Cardiac muscle cell (in vitro differentiated cells and primary cell): ENCODE measurements at places on chromosomes 6 and 20.
A peak's percentile ranks its signal among the peaks of the same experiment; 100 is the strongest.

- DNase-seq, result no peak
These were observed 65.6 kb downstream of the GJA10 start for GRCh38 chr6:89959883-89960282.

- DNase-seq, result no peak
These were observed 17.5 kb upstream of the MRGBP start for GRCh38 chr20:62778601-62779416.

GRCh38 chr6:144123421-144123820 lies 26.9 kb upstream of the STX11 start:
- no peak for DNase-seq

DNA sequence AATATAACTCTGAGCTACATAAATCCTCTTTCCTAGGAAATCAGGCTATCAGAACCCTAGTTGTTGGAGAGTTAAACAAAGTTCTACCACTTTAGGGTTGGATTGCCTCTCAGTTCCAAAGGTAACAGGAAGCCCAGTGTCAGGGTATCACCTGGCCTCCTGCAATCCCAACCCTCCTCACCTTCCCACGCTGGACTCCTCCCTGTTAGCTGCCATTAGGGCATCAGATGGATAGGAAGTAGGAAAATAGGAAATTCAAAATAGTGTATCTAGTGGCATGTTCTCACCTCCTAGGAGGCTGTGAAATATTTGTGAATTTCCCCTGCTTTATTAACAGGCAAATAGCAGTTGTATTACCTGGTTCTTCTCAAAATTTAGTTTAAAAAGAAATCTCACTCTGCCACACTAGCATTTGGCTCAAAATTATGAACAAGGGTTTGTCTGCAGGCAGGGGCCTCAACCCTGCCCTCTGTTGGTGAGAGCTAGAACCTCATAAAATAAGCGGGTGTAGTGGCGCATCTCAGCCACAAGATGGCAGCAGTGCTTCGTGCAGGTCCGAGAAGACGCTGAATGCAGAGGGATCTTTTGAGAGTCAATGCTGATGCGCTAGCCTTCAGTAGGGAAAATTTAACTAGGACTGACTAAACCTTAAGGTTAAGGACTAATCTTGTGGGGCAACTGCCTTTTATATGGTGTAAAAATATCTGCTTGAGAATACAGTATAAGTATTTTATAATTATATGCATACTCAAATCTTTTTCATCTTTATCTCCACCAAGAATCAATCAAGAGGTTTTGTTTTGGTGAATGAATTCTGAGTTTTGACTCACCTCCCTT lies 209.8 kb upstream of the KCNQ5 start:
- peak; percentile 78 for DNase-seq

DNA sequence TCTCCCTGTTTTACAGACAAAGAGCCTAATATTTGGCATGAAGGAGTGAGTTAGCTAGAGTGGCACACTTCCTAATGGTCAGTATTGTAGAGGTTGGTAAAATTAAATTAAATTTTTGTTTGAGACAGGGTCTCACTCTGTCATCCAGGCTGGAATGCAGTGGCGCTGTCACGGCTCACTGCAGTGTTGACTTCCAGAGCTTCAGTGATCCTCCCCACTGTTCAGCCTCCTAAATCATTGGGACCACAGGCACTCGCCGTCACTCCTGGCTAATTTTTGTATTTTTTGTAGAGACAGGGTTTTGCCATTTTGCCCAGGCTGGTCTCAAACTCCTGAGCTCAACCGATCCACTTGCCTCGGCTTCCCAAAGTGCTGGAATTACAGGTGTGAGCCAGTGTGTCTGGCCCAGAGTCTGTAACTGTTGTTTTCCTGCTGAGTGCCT lies 70.9 kb downstream of the SCAND1 start:
- DNase-seq, result no peak
